ENCODE measurements at places on chromosomes 12 and 14.

GRCh38 chr12:108744021-108744897, 12.9 kb upstream of the CORO1C start:
- no peak for DNase-seq

DNA sequence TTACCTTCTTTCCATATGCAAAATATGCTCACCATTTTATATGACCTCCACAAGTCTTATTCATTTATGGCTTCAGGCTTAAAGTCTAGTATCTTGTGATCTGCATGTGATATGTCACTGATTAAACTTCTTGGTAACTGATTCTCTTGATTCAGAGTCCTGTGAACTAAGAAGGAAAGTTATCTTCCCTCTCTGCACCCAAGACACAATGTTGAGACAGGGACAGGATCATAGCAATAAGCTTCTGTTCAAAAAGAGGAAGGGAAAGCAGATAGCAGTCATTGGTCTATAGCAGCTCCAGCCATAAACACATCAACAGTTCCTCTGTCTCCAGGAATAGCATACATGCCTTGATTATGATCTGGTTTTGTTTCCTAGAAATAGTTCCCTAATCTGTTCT, 103.1 kb downstream of the UNC79 start:
- no peak for DNase-seq

- DNase-seq = no peak
These were observed 3.9 kb upstream of the TMTC2 start for GRCh38 chr12:82682851-82683261.

GRCh38 chr14:70148911-70149595, 39.7 kb downstream of the SLC8A3 start:
- no peak for DNase-seq

- no peak for DNase-seq
These were observed 11.1 kb upstream of the SLC6A12 start for GRCh38 chr12:225012-225411.
